NCI-H2029 treated with DMSO at 0.1 percent for 48 hours (cell line): ENCODE measurements at places on chromosomes 7 and 10.

- no peak for DNase-seq
These were observed 1.8 kb downstream of the LUC7L2 start for GRCh38 chr7:139361523-139361922.

GRCh38 chr7:91285696-91286355 lies 21.6 kb downstream of the FZD1 start:
- DNase-seq, result no peak

GRCh38 chr7:3432911-3433310 lies 131.9 kb downstream of the SDK1 start:
- DNase-seq, result no peak

DNA sequence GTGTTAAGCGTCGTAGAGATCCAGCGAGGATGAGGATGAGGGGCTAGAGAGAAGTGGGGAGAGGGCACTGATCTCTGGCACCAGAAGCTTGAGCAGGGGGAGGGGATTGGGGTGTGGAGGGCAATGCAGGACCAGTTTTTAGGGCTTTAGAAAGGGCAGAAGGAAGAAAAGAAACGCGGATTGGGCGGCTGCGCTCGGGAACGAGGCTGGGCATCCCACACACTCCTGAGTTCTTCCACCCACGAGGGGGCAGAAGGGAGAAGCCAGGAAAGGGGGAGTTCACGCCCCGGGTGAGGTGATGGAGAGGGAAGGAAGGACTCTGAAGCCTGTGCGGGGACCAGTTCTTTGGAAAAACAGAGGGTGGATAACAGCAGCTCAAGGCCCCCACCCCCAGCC lies 6.1 kb upstream of the VGF start:
- DNase-seq, result no peak

DNA sequence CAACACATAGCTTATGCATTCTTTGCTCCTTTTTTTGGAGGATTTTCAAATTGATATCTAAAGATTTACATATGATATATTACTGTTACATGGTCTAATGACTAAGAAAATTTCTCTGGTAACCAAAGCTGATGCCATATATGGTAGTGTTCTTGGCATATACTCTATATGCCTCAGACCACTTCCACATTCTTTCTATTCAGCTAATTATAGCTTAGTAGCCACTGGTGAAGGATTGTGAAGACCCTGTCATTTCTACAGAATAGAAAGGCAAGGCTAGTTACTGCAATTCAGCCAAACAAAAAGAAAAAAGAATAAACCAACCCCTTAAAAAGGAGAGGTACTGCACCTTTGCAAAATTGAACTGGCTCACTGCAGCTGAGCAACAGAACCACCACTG lies 3.7 kb downstream of the PURB start:
- DNase-seq, result no peak

- no peak for DNase-seq
These were observed 130.7 kb downstream of the PIP4K2A start for GRCh38 chr10:22583683-22584082.

DNA sequence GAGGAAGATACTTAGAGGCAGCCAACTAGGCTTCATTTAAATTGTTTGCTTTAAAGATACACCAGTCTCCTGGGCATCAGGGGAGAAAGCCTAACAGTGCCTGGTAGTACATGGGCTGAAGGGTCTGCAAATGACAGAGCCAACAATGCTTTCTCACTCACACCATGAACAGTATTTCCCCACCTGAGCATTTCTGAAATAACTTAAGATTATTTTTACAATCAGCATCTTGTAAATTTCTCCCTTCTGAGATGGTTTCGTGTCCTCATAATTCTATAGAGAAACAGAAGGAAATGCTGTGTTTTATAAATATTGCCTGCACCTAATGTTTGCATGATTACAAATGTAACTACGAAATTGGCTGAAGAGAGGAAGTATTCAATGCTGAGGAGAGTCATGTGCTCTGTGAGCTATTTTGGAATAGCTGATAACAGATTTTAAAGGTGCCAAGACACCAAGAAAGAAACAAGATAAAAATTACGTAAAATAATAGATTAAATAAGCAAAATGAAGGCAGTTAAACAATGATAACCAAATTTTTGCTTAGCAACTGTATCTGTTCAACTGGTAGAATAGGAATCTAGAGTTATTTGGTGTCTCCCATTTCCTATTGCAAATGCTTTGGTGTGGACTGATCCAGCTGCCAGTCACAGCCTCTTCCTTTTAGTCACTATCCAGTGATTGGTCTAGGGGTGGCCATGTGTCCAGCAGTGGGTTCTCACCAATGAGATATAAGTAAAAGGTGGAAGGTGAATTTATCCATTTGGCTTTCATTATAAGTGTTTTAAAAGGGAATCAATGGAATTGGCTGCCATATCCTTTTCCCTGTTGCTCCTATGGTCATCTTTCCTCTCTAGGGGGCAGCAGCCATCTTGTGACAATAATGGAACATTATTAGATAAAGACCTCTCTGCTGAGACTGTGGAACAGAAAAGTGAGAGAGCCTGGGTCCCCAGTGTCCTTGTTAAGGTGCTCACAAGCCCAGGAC lies 167.9 kb upstream of the SLC26A5 start:
- peak; percentile 7 for DNase-seq

DNA sequence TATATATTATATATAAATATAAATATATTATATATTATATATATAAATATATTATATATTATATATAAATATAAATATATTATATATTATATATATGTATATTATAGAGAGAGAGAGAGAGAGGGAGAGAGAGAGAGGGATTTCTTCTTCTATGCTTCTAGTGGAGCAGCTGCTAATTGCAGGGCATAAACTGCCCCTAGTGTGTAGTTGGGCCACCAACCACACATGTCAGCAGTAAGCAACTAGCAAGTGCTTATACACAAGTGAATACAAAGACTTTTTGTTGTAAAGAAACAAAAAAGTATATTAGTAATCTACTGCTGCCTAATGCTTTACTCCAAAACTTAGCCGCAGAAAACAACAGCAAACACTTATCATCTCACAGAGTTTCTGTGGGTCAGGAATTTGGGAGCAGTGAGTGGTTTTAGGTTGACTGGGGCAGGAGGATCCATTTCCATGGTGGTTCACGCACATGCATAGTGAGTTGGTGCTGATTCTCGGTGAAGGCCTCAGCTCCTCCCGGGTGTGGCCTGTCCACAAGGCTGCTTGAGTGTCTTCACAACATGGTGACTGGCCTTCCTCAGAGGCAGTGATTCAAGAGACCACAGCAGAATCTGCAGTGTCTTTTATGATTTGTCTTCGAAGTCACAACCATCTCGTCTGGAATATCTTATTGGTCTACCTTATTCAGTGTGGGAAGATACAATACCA lies 25.5 kb upstream of the BAG3 start:
- no peak for DNase-seq

GRCh38 chr7:13933536-13933935 lies 55.9 kb downstream of the ETV1 start:
- no peak for DNase-seq

DNA sequence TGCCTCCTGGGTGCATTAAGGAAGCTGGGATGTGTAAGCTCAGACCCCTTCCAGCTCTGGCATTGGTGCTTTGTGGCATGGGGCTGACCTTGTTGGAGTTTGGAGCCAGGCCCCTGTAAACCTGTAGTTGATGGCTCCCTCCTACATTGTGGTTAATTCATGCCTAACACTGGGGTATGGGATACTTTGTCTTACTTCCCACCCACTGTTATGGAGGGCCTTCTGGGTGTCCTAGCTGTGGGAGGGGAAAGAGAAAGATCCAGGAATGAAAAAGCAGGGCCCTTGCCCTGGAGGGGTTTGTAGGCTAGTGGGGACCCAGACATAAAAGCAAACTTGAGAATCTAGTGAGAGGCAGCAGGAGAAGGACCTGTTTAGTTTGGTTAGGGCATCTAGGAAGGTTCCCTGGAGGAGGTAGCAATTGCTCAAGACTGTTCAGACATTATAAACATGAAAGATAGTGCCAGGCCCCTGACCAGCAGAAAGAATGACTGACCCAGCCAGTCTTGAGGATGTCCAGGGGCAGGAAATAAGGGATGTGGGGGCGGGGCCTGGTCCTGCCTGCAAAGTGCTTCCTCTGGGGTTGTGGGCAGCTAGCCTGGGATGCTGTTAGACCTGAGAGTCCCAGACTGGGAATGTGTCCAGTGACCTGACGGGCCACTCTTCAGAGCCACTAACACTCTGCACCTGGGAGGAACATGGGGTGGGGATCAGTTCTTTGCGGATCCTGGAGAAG lies 6.6 kb downstream of the ADAMTS14 start:
- no peak for DNase-seq

DNA sequence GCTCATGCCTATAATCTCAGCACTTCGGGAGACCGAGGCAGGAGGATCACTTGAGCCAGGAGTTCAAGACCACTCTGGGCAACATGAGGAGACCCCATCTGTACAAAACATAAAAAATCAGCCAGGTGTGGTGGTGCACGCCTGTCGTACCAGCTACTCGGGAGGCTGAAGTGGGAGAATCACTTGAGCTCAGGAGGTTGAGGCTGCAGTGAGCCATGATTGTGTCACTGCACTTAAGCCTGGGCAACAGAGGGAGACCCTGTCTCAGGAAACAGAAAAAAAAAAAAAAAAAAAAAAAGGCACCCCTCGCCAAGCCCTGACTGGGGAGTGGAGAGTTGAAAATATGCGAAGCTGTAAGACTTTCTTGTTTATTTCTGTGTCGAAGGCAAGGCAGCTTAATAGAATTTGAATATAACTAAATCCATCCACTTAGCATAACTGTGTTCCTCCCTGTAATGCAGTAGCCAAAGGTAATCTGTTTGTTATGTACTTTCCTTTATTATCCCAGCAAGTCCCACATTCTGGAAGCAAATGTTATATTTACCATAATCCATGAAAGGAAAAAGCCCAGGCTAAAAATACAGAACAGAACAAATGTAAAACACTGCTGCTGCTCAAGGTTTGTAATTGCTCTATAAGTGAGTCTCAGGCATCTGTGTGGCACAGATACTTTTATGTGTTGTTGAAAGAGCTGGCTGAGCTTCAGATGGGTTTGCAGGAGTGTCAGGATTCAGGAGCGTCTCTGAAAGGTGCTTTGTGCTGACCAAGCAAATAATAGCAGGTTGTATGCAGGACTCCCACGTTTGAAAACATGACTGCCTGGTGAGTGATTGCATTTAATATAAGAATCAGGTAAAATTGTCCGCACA lies 127.2 kb downstream of the CELF2 start:
- no peak for DNase-seq

DNA sequence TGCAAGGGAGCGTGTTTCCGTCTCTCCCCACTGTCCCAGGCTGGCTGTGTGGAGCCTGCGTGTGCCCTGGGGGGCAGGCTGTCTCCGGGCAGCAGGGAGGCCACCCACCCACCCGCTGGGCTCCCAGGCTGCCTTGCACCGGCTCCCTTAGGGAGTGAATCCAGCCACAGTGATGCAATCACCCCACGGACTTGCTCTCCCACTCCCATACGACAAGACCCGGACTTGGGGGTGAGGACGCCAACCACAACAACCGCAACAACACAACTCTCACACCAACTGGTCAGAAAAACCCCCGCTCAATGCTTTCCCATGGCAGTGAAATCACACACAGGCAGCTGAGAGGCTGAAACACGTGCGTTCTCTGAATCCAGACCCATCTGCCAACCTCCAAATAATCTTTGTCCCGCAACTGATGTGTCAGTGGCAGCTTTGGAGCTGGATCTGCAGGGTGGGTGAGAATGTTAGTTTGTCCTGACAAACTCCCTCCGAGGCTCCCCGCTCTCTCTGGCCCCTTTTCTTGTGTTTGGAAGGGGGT lies 62.7 kb upstream of the DDC start:
- no peak for DNase-seq

DNA sequence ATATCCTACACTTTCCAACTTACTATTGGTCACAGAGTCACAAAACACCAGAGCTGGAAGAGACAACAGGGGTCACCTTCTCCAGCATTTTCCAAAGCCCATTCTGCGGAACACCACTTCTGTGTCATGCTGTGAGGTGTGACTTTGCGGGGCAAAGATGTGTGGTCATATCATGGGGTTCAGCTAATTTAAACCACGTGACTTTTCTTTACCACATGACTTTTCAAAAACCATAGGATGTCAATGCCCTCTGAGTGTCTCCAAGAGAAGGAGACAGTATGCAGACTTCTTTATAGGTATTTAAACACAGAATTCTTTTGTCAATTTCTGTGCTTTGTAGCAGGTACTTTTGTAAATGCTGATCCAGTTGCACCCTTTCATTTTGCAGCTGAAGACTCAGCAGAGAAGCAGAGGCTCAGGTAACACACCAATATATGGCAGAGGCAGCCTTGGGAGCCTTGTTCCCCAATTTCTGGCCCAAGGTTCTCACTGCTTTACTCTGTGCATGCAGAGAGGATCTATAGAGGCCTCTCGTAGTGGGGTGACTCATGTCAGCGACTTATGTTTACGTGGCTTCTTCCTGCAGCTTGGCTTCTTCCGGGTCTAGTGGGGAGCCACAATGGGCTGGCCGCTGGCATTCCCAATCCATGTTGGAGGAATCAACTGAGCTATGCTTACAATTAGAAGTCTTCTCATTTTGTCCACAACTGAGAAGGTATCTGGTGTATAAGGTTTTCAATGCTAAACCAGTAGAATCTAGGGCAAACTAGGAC lies 104.0 kb upstream of the RHOBTB1 start:
- DNase-seq, result no peak

- DNase-seq, result no peak
These were observed 104.7 kb upstream of the KLF14 start for GRCh38 chr7:130838738-130839137.

GRCh38 chr10:35986756-35987502 lies 344.8 kb upstream of the FZD8 start:
- no peak for DNase-seq

- DNase-seq, result no peak
These were observed 65.4 kb upstream of the DNAJB6 start for GRCh38 chr7:157271315-157271990.

DNA sequence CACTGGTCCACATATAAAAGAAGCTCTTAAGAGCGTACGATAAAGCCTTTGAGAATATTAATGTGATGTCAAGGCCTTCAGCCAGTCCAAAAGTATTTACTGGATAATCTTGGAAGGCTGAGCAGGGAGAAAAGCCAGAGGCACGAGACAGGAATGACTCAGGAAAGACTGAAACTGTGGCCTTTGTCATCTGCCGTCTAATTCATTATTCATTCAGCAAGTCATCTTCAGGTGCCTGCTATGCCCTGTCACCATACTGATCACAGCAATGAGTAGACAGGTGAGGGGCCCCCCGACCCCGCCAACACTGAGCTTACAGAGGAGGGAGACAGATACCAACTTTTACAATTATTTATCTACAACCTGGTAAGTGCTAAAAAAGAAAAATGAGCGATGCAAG lies 78.9 kb downstream of the VOPP1 start:
- no peak for DNase-seq

DNA sequence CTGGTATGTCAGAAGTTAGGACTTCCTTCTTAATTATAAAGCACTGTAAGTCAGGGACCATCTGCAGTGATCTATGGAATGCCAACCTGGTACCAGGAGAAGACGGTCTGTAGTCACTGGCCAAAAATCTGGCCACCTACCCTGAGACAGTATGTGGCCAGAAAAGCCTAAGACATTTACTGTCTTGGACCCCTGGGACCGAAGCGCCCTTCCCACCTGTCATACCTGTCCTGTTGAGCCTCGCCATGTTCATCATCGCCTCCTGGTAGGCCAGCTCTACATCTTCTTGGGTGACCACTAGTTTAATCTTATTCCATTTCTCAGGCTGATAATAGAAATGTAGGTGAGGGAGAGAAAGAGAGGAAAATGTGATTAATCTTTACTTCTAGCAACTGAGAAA lies 20.0 kb downstream of the SEPHS1 start:
- no peak for DNase-seq
